Activated CD8-positive, alpha-beta memory T cell treated with anti-CD3 and anti-CD28 coated beads for 1 hour (primary cell): ENCODE measurements at places on chromosomes 4 and X.

- no peak for DNase-seq
Observed at GRCh38 chrX:25206778-25207177, 191.0 kb upstream of the ARX start.

DNA sequence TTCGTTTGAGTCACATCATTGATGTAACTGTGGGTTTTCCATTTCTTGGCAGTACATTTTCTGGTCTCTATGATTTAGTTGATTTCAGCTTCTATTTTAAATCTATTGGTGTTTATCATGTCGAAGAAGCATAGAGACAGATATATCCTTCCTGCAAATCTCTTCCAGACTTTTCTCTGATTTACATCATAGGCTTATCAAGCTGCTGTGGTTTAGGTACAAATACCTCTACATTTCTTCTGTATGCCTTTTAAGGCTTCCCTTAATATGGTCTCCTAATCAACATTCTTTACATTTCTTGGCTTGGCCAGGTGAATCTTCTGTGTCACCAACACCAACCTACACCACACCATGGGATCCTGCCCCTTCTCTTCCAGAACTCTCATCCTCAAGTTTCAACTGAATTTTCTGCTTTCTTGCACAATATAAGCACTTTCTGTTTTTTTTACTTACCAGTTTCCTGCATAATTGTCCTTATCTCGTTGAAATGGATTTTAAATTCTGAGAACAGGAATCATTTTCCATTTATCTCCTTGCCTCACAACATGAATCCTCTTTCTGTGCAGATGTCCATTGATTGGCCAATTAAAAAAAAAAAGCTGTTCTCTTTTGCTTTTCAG, 626.9 kb downstream of the ANKRD50 start:
- no peak for DNase-seq

DNA sequence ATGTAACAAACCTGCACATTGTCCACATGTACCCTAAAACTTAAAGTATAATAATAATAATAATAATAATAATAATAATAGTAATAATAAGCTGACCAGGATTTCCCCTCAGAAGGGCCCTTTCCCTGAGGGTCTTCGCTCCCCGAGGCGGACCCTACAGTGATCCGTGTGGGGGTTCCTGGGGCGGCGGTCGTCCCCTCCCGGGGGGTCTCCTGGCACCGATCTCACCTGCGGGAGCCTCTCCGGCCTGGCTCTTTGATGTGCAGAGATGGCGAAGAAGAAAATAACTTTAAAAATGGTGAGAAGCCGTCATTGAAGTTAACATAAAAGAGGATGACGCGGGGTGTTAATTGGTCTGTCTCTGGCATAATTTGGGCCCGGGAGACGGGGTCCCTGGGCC, 48.2 kb upstream of the PPP2R3B start:
- no peak for DNase-seq

DNA sequence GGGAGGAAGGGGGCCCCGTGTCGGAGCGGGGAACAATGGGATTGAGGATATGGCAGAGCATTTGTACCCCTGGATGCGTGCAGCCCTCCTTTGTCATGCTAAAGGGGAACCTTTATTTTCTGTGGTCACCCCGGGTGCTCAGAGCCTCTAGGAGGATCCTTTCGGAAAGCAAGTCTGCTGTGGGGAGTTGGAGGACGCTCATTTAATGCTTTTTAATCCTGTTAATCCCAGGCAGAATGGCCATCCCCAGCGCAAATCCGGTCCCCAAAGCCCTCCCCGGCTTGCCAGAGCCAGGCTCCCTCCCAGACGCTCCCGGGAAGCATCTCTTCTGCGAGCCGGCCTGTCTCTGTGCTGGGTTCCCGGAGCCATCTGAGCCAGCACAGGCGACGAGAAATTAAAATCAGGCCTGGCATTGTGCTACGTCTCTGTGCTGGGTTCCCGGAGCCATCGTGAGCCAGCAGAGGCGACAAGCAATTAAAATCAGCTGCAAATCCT, 113.2 kb upstream of the PPP2R3B start:
- DNase-seq = no peak

DNA sequence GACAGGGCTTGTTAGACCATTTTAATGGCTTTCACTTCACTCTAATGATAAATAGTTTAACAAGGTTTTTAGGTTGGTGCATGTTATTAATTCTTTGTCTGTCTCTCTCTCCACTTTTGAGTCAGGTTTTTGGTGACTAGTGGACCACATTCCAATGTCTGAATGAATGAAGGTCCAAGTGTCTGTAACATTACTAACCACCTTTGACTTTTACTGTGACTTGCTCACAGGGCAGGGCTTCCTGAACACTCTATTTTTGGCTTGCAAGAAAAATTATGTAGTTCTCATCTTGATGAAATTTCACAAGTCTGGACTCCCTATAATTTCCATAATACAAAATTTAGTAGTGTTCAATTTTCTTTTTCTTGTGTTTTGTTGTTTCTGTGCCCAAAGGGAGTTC, 78.9 kb upstream of the BMPR1B start:
- no peak for DNase-seq

- DNase-seq = no peak
Observed at GRCh38 chr4:37604461-37604860, 81.7 kb downstream of the RELL1 start.

DNA sequence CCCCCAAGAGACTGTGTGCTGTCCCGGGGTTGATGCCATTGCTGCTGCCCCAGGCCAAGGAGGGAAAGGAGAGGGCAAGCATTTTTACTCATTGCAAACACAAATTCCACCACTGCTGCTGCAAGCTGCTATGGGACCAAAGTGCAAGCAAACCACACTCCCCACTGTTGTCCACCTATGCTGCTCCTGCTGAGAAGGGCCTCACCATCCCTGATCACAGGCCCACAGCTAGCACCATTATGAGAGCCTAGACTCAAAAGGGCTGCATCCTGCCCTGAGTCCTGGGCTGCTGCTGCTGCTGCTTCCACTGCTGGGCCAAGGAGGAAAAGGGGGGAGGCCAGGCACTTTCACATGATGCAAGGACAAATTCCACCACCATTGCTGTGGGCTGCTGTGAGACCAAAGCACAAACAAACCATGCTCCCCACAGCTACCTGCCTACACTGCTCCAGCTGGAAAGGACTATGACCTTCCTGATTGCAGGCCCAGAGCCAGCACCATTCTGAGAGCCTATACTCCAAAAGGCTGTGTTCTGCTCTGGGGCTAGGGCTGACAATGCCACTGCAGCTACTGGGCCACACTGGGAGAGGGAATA, 218.2 kb upstream of the ZCCHC13 start:
- DNase-seq = no peak

DNA sequence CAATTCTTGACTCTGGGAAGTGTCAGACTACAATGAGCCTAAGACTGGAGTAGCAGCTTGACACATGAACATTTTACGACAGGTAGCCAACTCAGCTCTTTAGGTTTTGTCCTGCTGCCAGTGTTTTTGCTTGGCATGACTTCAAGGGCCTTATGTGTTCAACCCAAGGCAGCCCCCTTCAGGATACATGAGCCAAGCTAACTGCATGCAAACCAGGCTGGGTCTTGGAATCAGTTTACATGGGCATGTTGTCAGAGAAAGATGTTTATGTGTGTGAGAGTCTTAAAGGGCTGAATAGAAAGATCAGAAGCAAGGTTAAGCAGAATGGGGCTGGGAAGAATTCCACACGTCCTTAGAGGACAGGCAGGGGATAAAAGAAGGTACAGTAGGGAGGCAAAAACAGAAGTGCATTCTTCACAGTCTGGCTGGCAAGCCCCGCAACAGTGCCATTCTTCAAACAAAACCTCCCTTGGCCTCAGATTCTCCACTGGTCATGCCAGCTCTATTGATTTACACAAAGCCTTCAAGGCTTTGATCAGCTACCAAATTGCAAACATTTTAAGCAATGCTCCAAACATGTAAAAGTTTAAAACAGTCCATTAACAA, 97.3 kb downstream of the NKX6-1 start:
- no peak for DNase-seq

- DNase-seq = no peak
Observed at GRCh38 chrX:119218198-119218597, 17.9 kb upstream of the PGRMC1 start.

DNA sequence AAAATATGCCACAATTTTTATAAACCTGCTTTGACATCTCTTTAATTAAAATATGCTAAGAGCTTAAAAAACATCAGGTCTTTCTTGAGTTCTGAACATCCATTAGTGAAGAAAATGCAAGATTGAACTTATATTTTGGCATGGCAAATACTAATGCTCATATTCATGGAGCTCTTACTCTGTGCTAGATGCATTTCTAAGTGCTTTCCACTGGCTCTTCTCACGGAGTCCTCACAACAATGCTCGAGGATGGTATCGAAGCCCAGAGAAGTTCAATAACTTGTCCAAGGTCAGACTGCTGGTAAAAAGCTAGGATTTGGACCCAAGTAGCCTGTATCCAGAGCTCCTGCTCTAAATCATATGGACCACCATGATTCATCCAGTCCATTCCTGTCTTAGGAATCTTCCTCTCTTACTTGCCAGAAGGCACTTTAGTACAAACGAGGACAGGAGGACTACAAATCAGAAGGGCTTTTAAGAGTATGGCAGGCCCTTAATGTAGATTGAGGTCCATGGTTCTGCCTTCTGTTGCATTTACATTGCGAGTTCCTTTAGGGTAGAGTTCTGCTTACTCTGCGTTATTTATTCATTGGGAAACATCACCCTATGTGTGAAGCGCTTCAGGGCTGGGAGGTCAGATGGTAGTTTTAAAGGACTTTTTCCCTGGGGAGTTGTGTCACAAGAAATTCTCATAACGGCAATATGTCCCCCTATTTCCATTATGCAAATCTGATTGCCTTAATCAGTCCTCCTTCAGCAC, 199.2 kb downstream of the RASL11B start:
- DNase-seq = no peak

DNA sequence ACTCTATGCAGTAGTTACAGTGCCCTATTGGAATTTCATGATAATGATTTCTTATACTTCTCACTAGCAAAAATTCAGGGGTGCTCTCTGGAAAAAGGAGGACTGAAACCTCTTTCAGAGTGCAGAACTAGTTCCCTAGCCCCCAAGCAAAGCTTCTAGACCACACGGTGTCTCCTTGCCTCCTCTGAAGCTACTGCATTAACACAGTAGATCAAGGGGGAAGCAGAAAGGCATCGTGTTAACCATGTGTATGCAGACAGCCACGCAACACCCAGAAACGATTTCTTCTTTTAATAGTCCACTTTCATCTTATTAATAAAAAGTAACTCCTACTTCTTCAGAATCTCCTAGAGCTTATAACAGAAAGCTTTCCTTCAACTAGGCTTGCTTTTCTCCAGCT, 44.7 kb downstream of the MAML3 start:
- DNase-seq = no peak

- DNase-seq = no peak
Observed at GRCh38 chrX:31931225-31931624, 859.4 kb upstream of the FTHL17 start.

DNA sequence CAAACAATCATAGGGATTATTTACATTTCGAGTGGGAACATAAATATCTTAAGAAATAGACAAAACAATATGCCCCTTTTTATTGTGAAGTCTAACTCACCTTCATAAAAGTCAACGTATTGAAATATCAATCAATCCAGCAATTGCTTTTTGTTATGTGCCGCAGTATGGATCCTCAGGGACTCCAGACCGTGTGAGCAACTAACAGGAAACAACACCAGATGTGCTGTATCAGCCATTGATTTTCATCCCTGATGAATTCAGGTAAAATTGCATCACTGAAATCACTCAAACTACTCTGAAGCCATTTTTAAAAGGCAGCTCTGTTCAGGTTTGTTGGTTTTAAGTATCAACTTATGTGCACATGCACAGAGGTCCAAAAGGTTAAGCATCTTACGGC, 197.3 kb upstream of the FAT1 start:
- DNase-seq = no peak

- DNase-seq = no peak
Observed at GRCh38 chr4:84968925-84969324, 2.4 kb upstream of the WDFY3 start.

- DNase-seq = no peak
Observed at GRCh38 chrX:150038986-150039599, 100.8 kb upstream of the EOLA2 start.

DNA sequence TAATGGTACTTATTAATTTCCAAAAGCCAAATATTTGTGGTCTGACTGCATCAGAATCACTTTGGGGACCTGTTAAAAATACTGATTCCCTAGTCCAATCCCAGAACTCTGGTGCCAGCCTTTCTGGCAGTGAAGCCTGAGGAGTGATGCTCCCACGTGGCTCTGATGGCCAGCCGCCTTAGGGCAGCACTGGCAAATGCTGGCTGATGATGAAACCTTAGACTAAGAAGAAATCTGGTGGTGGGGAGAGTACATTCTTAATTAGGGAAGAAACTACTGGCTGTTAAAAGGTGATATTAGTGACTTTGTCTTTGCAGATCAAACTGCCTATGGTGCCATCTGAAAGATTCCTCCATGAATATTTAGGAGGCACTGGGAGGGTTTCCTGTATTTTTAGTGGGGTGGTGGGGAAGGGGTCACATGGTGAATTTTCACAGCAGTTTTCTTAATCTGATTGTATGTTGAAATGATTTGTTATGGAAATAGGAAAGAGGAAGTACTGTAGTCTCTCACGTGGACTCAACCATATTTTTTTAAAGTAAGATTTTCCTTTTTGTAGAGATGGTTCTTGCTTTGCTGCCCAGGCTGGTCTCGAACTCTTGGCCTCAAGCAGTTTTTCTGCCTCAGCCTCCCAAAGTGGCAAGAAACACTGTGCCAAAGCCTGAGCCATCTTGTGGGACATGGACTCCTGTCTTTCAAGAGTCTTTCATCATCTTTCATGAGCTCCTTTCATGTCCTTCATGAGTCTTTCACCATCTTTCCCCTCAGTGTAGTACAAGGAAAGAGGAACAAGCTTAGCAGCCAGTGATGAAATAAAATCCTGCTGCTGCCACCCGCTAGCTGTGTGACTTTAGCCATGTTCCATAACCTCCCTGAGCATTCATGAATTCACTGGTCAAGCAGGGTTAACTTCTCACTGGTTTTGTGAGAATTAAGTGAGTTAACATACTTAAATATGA, 90.8 kb downstream of the ZNF330 start:
- no peak for DNase-seq

- DNase-seq = no peak
Observed at GRCh38 chr4:48130100-48130499, 4.0 kb downstream of the TXK start.

DNA sequence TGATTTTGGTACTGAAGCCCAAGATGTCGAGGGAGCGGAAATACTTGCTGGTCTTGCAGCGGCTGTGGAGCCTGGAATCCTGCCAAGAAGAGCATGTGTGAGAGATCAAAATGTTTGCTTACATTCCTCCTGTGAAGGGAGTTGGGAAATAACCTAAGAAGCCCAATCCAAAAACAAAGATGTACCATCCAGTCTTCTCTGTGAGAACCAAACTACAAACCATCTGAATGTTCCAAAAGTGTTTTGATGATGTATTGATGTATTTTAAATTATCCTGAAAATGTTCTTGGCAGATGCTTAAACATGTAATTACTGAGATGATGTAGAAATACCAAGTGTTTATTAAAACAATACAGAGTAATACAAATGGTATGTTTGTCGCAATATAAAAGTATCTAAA, 10.1 kb upstream of the ADH1A start:
- DNase-seq = no peak

- DNase-seq = no peak
Observed at GRCh38 chr4:80308466-80308822, 27.1 kb upstream of the CFAP299 start.

GRCh38 chr4:7780751-7781348, 158.8 kb downstream of the AFAP1 start:
- no peak for DNase-seq

- DNase-seq = no peak
Observed at GRCh38 chr4:6076391-6076790, 58.2 kb upstream of the C4orf50 start.

- DNase-seq = no peak
Observed at GRCh38 chrX:39629001-39629400, 468.8 kb downstream of the BCOR start.
